NCI-H345 (cell line): ENCODE measurements at places on chromosomes 1 and 21.
A peak's percentile ranks its signal among the peaks of the same experiment; 100 is the strongest.

DNA sequence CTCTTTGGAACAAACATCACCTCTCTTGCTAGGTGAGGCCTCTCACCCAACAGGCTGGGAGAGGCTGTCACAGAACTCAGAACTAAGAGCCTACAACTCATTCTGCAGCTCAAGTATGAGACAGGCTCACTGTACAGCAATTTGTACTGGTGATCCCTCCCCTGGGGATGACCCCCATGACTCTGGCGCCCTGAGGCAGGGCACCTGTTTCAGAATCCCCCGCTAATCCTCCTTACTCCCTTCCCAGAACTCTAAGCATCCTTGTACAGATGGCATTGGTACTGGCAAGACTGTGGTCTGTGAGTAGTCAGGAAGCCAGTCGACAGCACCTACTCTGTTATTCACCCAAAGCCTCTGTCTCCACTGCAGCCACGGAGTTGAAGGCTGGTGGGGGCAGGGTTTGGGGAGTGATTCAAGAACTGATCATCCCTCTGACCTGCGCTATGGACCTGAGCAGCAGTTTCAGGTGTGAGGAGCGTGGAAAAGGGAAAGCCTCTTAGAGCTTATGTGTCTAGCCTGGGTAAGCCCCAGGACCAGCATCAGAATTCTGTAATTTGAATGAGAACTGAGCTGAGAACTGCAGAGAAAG lies 655.5 kb downstream of the KIF26B start:
- no peak for DNase-seq

GRCh38 chr1:27284425-27285273 lies 37.3 kb upstream of the TMEM222 start:
- peak; percentile 74 for DNase-seq

DNA sequence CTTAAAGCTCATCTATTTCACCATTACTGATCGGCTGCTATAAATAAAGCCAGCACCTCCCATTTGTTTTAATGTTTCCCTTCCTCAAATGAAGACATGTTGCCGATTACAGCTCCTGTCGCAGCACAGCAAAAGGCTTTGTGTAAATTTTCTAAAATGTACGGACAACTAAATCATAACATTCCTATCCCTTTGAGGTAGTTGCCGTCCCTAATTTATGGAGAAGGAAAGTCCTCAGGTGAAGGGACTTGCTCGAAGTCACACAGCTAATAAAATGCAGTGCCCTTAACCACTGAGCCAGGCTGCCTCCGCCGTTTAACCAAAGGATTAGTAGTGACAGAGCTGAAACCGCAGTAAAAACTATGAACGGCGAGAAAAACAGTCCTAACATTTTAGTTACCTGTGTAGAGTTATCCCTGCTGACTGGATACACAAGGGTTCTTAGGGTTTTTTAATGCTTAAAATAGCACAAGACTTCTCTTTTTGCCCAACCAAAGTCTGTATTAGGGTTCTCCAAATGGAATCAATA lies 871 bp downstream of the PINK1 start:
- DNase-seq: peak; percentile 44

- DNase-seq: no peak
These were observed 2.0 kb downstream of the CAMSAP2 start for GRCh38 chr1:200740571-200741208.

DNA sequence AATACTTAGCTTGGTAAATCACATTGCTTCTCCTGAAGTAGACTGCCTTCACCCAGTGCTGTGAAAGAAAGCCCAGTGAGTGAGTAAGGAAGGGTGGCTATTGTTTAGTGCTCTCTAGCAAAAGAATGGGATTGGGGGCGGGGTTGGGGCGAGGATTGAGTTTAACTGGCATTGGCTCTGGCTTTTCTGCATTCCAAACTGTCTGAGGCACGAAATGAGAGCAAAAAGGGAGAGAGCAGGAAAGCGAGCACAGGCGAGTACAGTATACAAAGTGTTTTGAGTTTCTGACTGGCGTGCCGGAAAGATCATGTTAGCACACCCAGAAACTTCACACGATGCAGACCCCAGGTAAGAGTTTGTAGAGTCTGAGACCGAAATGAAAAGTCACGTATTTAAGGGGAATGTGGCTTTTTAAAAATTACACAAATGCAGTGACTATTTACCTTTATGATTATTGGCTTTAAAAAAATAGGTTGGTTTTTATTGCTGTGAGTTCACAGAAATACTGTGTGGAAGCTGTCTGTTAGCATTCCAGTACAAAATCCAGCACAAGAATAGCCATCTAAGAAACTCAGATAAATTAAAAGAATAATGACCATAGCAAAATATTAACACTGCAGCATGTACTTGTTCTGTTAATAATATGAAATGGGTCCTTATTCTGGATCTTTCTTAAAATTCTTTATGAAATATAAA lies 155.4 kb downstream of the CLEC20A start:
- no peak for DNase-seq

- DNase-seq: no peak
These were observed 95.8 kb upstream of the USH2A start for GRCh38 chr1:216518844-216519627.

DNA sequence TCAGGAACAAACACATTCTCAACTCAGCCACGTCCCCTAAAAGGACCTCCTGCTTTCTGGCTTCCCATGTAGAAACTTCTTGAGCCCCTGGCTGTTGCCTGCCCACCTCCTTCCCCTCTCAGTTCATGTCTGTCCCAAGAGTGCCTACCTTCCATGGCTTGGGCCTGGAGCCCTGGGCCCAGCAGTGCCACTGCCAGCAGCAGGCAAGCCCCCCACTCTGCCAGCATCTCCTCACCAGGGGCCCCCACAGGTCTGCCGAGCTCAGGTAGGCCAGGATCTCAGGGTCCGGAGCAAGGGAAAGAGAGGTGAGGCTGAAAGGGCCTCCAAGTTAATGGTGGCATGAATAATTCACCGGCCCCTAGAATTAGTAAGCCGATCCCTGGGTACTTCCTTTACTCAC lies at the start of gene CDCP2:
TSS of gene CDCP2 (minus strand) at position 305 of the 400 bp plus-strand sequence. CDS start at position 227, 78 bp downstream.
- DNase-seq: no peak
